Activated gamma-delta T cell treated with Interleukin-2 at 50 U/mL for 16 hours (primary cell): ENCODE measurements at places on chromosomes 1 and 21.

GRCh38 chr1:111481387-111482221 is 7.8 kb downstream of the C1orf162 start:
- peak; percentile 44 for DNase-seq

DNA sequence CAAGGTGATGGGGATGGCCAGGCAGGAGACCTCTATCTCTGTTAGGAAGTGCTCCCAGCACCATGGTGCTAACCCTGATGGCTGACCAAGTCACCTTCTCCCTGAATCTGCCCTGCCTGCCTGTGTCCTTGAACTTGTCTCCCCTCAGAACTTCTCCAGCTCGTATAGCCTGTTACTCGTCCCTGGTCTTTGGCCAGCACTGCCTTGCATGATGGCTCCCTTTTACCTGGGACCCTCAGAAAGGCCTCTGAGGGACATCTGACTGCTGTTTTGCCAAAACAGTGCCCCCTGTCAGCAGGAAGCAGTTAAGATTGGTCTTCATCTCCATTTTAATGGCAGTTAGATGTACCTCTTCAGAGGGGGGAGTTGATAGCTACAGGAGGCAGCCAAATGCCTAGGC is 148.3 kb downstream of the RHOU start:
- DNase-seq: no peak

DNA sequence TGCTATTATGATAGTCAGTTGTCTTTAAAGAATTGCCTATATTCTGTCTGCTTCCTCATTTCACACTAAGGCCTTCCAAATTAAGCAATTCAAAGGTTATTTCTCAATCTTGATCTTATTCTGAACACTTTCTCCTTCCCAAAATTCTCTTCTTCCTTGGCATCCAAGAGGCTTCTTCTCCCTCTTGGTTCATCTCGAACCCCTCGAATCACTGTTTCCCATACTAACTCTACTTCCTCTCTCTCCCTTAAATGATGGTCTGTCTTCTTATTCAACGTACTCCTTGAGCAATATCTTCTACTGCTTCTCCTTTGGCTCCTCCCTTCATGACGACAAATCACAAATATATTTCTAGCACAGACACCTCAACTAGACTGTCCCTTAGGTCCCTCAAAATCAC is 4.5 kb downstream of the COPA start:
- no peak for DNase-seq

DNA sequence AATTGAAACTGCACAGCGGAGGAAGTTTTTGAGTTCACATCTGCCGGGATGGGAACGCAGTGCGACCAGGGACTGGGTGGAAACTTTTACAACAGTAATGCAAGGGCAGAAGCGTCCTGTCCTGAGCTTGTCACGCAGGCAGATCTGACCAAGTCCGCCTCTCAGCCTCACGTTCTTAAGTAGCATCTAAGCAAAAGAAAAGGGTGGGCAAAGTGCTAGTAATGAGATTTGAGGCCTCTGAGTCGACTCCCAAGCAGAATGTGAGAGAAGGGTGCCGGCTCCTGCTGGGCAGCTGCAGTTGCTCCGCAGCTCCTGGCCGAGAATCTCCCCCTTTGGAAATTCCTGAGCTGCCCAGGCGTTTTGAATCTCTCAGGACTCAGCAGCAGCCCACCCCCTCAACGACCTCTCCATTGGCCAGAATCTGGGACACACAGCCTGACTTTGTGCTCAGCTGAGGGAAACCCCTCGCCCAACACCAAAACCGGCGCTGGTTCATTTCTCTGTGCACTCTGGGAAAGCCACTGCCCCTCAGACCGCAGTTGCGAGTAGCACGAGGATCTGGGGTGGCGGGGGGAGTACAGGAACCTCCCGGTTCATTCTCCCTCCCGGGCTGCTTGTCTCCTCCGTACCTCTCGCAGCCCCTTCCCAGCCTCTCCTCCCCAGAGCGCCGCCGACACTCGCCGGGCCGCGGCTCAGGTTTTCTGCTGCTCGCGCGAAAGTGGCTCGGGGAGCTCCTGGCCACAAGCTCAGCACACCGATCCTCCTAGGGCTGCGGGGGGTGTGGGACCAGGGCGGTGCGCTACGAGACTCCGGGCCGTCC is 913 bp upstream of the S1PR1 start:
- DNase-seq: peak; percentile 64

GRCh38 chr1:101567582-101568189 is 330.9 kb downstream of the S1PR1 start:
- peak; percentile 38 for DNase-seq

- no peak for DNase-seq
Measured at GRCh38 chr1:60423146-60423780, 349.7 kb upstream of the C1orf87 start.

GRCh38 chr1:3306583-3307291 is 147.7 kb upstream of the ARHGEF16 start:
- DNase-seq: no peak

DNA sequence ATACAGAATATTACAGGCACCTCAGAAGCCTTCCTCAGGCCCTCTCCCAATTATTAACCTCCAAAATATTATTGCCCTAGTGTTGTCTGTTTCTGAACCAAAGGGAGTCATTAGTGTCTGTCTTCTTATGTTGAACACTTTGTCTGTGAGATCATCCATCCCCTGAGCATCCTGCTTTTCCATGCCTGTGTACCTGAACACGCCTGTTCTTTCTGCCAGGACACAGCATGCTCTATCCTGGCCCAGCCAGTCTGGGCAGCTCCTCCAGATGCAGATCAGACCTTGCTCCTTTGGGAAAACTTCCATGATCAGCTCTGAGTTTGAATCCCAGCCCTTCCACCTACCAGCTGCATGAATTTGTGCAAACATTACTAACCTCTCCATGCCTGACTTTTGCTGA is 11.0 kb upstream of the CDC42 start:
- DNase-seq: no peak

- DNase-seq: no peak
Measured at GRCh38 chr1:240878631-240879030, 266.7 kb upstream of the GREM2 start.

DNA sequence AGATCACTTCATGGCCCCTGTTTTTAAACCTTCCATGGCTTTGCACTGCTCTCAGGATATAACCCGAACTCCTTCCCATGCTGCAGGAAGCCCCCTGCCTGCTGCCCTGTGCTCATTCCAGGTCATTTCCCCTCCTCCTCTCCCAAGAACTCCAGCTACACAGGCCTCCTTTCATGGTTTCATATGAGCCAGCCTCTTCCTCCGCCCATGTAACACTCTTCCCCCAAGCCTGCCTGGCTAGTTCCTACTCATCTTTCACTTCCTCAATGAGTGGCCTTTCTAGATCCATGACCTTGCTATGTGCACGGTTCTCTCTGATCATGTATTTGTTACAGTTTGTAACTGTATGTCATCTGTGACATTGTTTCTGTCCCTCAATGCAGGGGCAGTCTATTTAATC is 3.1 kb upstream of the NCF2 start:
- DNase-seq: no peak

- DNase-seq: no peak
Measured at GRCh38 chr21:37912616-37913015, 3.6 kb downstream of the KCNJ6 start.

GRCh38 chr1:113990530-113990929 is 11.3 kb downstream of the OLFML3 start:
- DNase-seq: no peak
